Regular cardiac myocyte (primary cell): ENCODE measurements at places on chromosomes 3 and 15. TPM values are rescaled to one million over a fixed set of nuclear protein-coding genes. Genes with fewer than 3 reads are reported as not detected.

The CLK3 gene
- 50.2 and 64.0 TPM in 2 replicates for total RNA-seq

The CFAP100 gene
- total RNA-seq: not detected in 2 replicates

The CCR9 gene
- total RNA-seq: not detected in 2 replicates

The GOLGA8R gene
- total RNA-seq: 1.9 and 4.8 TPM in 2 replicates

The GLT8D1 gene
- total RNA-seq: 112 and 118 TPM in 2 replicates

The ZNF106 gene
- total RNA-seq: 59.2 and 73.6 TPM in 2 replicates

The ESYT3 gene
- total RNA-seq: 0.19 and 1.4 TPM in 2 replicates

The LMAN1L gene
- total RNA-seq: not detected in 2 replicates

The ACY1 gene
- 64.8 and 86.5 TPM in 2 replicates for total RNA-seq

The FAM81A gene
- total RNA-seq: 0.28 and 0.38 TPM in 2 replicates

The ARGFX gene
- not detected in 2 replicates for total RNA-seq

The CAMP gene
- total RNA-seq: not detected in 2 replicates

The PLA2G4E gene
- total RNA-seq: not detected in 2 replicates

The IL5RA gene
- not detected in 2 replicates for total RNA-seq

The TM4SF1 gene
- total RNA-seq: 657 and 1,042 TPM in 2 replicates

The GOLGA8O gene
- total RNA-seq: 0.56 and 0.58 TPM in 2 replicates

The LXN gene
- 120 and 135 TPM in 2 replicates for total RNA-seq

The SPRED1 gene
- 58.6 and 80.3 TPM in 2 replicates for total RNA-seq

The SOX2 gene
- not detected in 2 replicates for total RNA-seq

The NANOGP8 gene
- not detected in 2 replicates for total RNA-seq

The SEMA4B gene
- total RNA-seq: 8.8 and 24.2 TPM in 2 replicates

The SEMA3F gene
- total RNA-seq: 1.7 and 1.9 TPM in 2 replicates

The SPINT1 gene
- 0.28 and 0.58 TPM in 2 replicates for total RNA-seq

The TMED3 gene
- 115 and 148 TPM in 2 replicates for total RNA-seq

The PLIN1 gene
- under 0.01 and 0.28 TPM in 2 replicates for total RNA-seq

The CRYGS gene
- 0.56 and 0.77 TPM in 2 replicates for total RNA-seq

The CCDC54 gene
- total RNA-seq: not detected in 2 replicates

The GRAMD2A gene
- 0.19 and 0.28 TPM in 2 replicates for total RNA-seq

The LRRC34 gene
- 1.1 and 2.9 TPM in 2 replicates for total RNA-seq

The B4GALT4 gene
- total RNA-seq: 41.0 and 72.2 TPM in 2 replicates

The CYP1A2 gene
- not detected in 2 replicates for total RNA-seq

The SCAANT1 gene
- total RNA-seq: not detected in 2 replicates

The RAB8B gene
- 76.5 and 184 TPM in 2 replicates for total RNA-seq

The KBTBD13 gene
- total RNA-seq: not detected in 2 replicates
